ENCODE measurements at places on chromosomes 1 and 21.

GRCh38 chr1:81135524-81135923 lies 665.2 kb upstream of the ADGRL2 start:
- DNase-seq, result no peak

- DNase-seq, result no peak
Observed at GRCh38 chr1:40823345-40823744, 38.8 kb downstream of the CITED4 start.

DNA sequence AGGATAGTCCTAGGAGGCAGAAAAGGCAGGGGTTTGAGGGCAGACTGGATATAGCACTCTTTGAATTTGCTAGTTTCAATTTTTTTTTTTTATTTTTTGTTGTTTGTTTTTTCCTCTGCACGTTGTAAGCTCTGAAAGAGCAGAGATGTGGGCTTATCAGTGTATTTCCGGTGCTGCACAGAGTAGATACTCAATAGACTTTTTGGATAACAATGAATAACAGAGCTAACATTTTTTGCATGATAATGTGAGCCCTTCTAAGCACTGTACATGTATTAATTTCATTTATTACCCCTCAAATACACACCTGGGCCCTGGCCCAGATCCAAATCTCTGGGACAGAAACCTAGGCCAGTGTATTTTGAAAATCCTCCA lies 17.1 kb upstream of the PARP1 start:
- no peak for DNase-seq

DNA sequence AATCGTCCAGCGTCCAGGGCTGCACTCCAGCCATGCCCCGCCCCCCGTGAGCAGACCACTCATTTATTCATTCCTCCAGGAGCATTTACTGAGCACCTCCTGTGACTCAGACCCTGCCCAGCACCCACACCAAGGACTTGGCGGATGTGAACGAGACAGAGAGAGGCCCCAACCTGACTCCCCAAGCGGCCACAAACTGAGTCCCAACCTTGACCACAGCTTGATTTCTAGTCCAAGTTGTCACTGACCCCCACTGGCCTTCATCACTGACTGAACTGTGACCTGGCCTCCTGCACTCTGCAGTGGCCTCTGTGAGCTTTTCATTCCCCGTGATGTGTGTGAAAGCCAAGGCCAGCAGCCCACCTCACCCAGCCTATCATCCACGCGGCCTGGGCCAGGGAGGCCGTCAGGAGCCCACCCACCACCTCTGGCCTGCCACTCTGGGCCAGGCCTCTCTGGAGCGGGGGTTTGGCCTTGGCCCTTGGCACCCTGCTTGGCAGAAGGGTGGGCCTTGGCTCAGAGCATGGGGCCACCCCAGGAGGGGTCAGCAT lies 19.3 kb upstream of the RUNX3 start:
- peak; percentile 44 for DNase-seq

GRCh38 chr1:36784147-36784859 lies 250.0 kb downstream of the GRIK3 start:
- DNase-seq, result no peak

GRCh38 chr21:46061950-46062349 lies 36.0 kb upstream of the COL6A2 start:
- DNase-seq, result no peak

DNA sequence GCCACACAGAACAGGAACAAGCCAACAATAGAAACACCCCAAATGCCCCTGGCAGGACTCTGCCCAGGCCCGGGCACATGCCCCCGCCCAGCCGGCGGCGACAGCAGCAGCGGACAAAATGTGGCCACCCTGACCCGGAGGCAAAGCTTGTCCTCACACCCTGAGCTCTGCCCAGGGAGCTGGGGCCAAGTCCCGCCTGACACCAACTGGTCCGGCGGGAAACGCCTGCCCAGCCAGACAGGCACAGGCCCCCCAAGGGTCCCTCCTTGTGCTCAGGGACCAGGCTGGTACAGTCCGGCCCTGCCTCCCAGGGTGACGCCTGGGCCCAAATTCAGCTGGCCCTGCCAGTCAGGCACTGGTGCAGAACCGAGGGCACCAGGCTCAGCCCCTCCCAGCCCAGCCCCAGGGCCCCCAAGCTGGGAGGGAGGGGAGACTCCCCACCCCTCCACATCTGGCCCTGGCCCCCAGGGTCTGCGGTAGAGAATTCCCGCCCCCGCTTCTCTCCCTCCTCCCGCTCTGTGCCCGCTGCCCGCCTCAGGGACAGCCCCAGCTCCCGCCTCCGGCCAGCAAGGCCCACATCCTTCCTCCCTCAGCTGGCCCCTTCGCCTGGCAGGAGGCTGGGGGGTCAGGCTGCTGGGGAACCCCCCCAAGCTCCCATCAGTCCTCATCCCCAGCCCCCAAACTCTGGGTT lies 2.0 kb downstream of the AHDC1 start:
- no peak for DNase-seq

DNA sequence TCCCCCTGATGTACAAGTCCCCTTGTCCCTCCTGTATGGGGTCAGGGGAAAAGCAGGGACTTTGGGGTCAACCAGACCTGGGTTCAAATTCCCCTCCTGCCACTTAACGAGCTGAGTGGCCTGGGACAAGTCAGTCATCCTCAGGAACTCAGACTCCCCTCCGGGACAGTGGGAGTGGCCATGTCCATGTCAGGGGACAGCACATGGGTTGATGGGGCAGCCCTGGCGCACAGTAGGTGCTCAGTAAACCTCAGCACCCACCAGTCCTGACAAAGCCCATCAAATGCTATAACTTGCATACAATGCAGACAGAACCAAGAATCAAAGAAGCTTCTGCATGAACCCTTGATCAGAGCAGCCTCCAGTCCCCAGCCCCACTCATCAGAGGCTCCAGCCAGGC lies 30.0 kb downstream of the MATN1 start:
- DNase-seq, result no peak

DNA sequence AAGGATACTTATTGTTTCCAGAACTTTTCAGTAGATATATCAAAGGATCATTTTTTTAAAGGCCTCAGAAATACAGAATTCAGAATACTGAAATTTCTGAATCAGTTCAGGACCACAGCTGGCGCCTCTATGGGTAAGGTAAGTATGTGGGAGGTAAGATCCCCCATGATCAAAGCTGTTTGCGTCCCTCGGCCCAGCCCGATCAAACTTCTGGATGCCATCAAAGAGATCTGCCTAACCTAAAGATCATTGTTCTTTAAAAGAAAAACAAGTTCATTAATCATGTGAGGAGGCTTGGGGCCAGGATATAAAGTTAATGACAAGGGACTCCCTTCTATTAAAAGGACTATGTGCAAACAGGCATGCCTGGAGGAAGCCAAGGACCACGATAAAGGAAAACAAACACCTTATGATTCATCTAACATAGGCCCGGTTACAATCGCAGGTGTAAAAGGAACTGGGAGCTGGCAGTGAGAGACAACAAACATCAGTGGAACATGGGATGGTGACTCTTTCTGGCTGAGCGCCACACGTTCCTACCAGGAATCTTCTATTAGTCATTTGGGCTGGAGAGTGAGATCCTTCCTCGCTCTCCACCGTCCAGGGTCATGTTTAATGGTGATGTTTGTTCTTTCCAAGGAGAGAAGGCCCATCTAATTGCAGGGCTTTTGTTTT lies 2.8 kb upstream of the BACE2 start:
- DNase-seq, result no peak

- no peak for DNase-seq
Observed at GRCh38 chr1:161013131-161013487, 7.8 kb downstream of the F11R start.

DNA sequence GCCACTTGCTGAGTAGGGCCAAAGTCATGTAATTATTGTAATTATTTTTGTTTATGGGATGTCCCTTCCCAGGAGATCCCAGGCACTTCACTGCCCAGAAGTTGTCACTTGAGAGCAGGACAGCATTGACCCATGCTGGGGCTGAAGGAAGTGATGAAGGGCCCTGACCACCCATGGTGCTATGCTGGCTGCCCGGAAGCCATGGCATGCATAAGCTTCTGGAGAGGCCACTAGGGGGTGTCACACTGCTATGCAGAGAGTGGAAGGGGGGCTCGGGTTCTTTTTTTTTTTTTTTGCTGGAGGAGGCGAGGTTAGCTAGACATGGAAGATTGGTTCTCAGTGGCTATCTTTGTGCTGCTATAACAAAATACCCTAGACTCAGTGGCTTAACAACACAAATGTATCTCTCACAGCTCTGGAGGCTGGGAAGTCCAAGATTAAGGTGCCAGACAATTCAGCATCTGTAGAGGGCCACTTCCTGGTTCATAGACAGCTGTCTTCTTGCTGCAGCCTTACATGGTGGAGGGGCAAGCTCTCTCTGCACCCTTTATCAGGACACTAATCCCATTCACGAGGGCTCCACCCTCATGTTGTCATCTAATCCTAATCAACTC lies 84.9 kb downstream of the CNIH3 start:
- DNase-seq, result peak; percentile 5

DNA sequence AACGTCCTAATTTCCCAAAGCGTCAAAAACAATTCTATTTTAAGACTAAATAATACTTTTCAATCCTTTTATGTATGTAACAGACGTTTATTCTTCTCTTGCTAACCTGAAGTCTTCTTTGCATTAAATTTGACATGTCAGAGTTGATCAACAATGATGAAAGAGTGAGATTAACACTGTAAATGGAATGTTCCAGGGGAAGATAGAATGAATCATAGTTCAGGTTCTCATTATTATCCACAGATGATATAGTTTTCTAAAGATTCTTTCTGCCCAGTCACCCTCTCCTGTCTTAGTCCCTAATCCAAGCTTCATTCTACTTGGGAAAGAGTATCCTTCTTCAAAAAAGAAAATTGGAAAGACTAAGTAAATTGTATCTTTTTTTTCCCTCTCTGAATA lies 38.9 kb downstream of the SDCCAG8 start:
- no peak for DNase-seq

DNA sequence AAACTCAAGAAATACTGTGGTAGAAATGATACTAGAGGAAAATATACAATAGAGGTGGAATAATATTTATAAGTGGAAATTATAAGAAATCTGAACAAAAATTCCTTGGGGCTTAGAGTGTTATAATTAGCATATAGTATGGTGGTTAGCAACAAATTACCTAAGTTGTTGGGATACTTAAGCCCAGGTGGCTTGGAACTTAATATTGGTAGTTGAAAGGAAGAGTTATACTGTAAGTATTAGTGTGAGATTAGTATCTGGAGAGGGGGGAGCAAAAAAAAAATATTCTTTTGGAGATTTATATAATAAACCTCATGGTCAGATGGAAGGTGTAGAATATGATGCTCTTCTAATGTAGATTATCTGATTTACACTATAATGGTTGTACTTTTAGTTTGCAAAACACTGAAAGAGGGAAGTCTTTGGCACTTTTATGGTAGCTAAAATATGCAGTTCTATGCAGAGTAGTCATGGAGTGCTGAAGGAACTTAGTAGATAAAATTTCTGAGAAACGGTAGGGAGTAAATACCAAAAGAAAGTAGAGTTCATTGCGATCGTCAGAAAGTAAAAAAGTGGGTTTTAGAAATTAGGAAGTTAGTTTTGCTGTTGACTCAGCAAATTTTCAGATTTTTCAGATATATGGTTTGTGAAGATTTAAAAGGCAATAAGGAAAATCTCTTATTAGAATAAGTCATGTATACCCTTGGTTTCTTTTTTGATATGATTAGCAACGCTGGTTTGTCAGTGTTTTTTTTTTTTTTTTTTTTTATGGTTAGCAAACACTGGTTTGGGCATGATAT lies 45.7 kb downstream of the MTF2 start:
- DNase-seq, result no peak

- no peak for DNase-seq
Observed at GRCh38 chr1:205448540-205449253, 7.1 kb downstream of the BLACAT1 start.

DNA sequence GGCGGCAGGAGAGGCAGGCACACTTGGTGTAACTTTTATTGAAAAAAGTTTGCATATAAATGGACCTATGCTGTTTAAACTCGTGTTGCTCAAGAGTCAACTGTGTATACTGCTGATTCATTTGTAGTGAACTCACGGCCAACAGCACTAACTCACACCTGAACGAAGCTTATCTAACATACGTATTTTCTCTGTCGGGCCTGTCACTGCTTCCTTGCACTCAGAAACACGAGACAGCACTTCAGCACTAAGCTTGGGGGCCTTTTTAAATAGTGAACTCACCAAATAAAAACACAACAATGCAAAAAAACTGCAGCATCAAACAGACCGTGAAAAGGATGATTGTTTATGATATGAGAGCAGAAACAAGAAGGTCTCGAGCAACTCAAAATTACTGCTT lies 58.9 kb upstream of the NEK2 start:
- no peak for DNase-seq

- no peak for DNase-seq
Observed at GRCh38 chr1:1177452-1178206, 3.9 kb downstream of the TTLL10 start.

DNA sequence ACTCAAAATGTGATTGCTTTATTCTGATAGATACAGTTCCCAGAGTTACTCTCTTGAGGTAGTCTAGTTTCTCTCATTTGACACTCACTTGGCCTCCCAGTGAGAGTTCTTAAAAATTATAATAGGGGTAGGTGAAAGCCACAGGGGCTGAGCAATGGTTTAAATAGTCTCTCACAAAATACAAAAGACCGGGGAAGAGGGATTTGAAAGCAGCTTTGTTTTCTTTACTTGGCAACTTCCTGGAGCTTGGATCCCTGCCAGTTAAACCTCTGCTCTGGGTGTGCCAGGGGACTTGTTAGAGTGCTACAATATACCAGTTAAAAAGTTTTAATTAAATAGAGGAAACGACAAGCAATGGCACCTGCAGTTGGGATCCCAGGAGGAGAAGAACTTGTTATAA lies 31.7 kb downstream of the OR13G1 start:
- DNase-seq, result no peak

- DNase-seq, result no peak
Observed at GRCh38 chr21:31339721-31340120, 4.3 kb downstream of the TIAM1 start.

GRCh38 chr1:170221031-170221430 lies 75.3 kb downstream of the NTMT2 start:
- no peak for DNase-seq

DNA sequence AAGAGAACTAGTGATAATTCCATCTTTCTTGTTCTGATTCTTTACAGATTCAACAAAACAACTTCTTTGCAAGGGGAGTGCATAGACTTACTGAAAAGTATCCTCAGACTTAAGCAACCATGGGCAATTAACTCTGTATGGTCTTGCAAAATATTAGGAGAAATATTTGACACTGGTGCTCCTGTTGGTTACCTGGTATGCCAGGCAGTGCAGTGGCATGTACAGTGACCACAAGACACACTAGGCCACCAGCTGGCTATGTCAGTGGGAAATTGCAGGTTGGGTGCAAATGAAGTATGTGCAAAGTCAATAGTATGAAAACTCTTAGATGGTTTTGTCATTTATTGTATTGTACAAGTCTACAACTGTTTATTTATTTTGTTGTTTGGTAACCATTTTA lies 34.5 kb downstream of the EPS15 start:
- no peak for DNase-seq

Data from RKO (cell line).